ENCODE measurements at places on chromosomes 16 and 17.

- DNase-seq = no peak
Measured at GRCh38 chr17:78375401-78376151, 2.9 kb upstream of the PGS1 start.

- DNase-seq = no peak
Measured at GRCh38 chr16:55261301-55261700, 62.7 kb upstream of the IRX6 start.

DNA sequence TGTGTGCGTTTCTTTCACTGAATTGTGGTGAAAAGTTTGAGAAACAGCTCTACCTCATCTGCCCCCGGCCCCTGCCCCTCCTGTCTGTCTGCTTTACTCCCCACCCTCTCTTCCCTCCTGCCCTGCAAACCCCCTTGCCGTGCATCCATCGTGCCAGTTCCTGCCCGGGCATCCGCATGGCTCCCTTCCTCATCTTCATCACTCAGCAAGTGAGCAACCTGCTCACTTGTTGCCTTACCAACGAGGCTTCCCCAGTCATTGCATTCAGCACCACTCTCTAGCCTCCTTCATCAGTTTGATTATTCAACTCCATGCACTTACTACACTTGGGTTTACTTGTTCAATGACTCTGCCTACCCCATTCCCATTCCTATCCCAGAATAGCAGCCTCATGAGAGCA is 34.8 kb upstream of the SDK2 start:
- no peak for DNase-seq

GRCh38 chr16:7980133-7980483 is 610.2 kb downstream of the TMEM114 start:
- DNase-seq = no peak

Data from activated CD4-positive, CD25-positive, alpha-beta regulatory T cell treated with anti-CD3 and anti-CD28 coated beads, Interleukin-2, amount 50 U/mL, for 72 hours (primary cell).